ENCODE measurements at places on chromosomes 3 and 15. TPM values are rescaled to one million over a fixed set of nuclear protein-coding genes. Genes with fewer than 3 reads are reported as not detected.

Gene SOX2
- 105 TPM for polyA plus RNA-seq

Gene CFAP92
- polyA plus RNA-seq, result 1.7 TPM

Gene CMTM8
- 22.2 TPM for polyA plus RNA-seq

Gene SIAH2
- polyA plus RNA-seq, result 6.4 TPM

Gene SLC2A2
- not detected for polyA plus RNA-seq

Gene TSPAN3
- polyA plus RNA-seq, result 72.5 TPM

Gene EPHA3
- polyA plus RNA-seq, result 0.05 TPM

Gene DZIP1L
- polyA plus RNA-seq, result 10.0 TPM

Gene REC114
- polyA plus RNA-seq, result not detected

Gene NCEH1
- 1.5 TPM for polyA plus RNA-seq

Gene SPG11
- polyA plus RNA-seq, result 23.3 TPM

Gene KBTBD13
- polyA plus RNA-seq, result 0.09 TPM

Gene KLF15
- polyA plus RNA-seq, result 3.3 TPM

Gene KLHL6
- polyA plus RNA-seq, result 0.05 TPM

Gene ZNF280D
- 27.5 TPM for polyA plus RNA-seq

Gene CAMK1
- polyA plus RNA-seq, result 4.4 TPM

Gene MCF2L2
- 6.7 TPM for polyA plus RNA-seq

Gene ANKRD63
- polyA plus RNA-seq, result not detected

Gene UBXN7
- 37.9 TPM for polyA plus RNA-seq

Gene PLCH1
- 8.1 TPM for polyA plus RNA-seq

Gene FETUB
- polyA plus RNA-seq, result 0.26 TPM

Gene ERC2
- 13.7 TPM for polyA plus RNA-seq

Gene TMED3
- polyA plus RNA-seq, result 40.0 TPM

Gene BFSP2
- polyA plus RNA-seq, result not detected

Gene CCR4
- polyA plus RNA-seq, result not detected

Gene HHATL
- polyA plus RNA-seq, result not detected

Gene ISL2
- 1.0 TPM for polyA plus RNA-seq

Gene CMTM7
- 88.3 TPM for polyA plus RNA-seq

Gene ZNF660
- 5.4 TPM for polyA plus RNA-seq

Gene SNX22
- 3.7 TPM for polyA plus RNA-seq

Gene SEMA7A
- 2.0 TPM for polyA plus RNA-seq

Gene TLNRD1
- 6.7 TPM for polyA plus RNA-seq

Gene SLC6A1
- 0.23 TPM for polyA plus RNA-seq

Gene OXTR
- 5.5 TPM for polyA plus RNA-seq

Gene ST6GAL1
- 17.6 TPM for polyA plus RNA-seq

Gene GOLGA8Q
- not detected for polyA plus RNA-seq

Gene MASP1
- 3.0 TPM for polyA plus RNA-seq

Gene SPINK8
- not detected for polyA plus RNA-seq

Gene C2CD4A
- not detected for polyA plus RNA-seq

Gene ADCY5
- polyA plus RNA-seq, result 2.4 TPM

Gene HGD
- polyA plus RNA-seq, result not detected

Gene ZNF662
- polyA plus RNA-seq, result 1.4 TPM

Gene TAGLN3
- 13.0 TPM for polyA plus RNA-seq

Gene C15orf62
- polyA plus RNA-seq, result 0.16 TPM

Gene WNT5A
- 0.82 TPM for polyA plus RNA-seq

Gene NANOGP8
- 8.5 TPM for polyA plus RNA-seq

Gene GOLGA8S
- polyA plus RNA-seq, result 0.05 TPM

Gene SPINT1
- polyA plus RNA-seq, result 41.3 TPM

Gene ZNF860
- 2.7 TPM for polyA plus RNA-seq

Gene CLASP2
- polyA plus RNA-seq, result 9.7 TPM

Gene CPNE4
- 2.0 TPM for polyA plus RNA-seq

Gene KBTBD8
- 3.5 TPM for polyA plus RNA-seq

Measured in GM23338 (cell line).